GM13977 (cell line): ENCODE measurements at places on chromosomes 13 and 19.

DNA sequence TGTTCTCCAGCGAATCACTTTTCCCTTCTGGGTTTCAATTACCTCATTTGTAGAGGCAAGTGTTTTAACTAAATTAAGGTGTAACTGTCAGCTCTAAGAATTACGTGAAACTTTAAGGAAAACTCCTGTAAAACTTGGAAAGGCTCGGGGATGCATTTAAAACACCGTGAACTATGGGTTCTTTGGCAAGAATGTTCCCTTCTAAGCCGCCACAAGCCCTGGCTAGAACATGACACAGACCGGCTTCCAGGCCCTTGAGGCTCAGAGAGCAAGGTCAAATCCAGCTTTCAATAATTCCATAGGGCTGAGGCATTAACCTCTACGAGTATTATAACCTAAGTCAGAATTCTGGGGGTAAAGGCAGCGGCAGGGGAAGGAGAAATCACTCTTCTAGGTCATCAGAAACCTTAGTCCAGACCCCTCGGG is 685 bp downstream of the VWA8 start:
- DNase-seq = peak; percentile 17

DNA sequence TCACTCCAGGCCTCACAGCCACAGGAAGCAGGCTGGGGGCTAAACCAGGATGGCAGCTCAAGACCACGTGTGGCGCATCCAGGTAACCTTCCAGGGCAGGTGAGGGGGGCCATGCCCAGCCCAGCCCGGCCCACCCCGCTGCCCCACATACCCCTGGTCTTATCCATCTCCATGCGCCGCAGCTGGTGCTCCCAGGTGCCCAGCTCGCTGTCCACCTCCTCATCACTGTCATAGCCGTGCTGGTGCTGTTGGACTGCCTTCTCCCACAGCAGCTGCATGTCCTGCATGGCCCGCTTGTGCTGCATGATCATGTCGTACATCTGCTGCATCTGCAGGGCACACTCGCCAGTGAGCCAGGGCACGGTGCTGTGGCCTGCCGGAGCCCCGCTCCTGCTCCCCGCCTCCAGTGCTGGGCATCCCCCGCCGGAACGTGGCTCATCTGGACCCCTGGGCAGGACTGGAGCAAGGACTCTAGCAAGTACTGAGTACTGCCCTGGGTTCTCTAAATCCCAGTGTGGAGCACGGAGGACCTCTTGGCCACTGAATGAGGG is 6.0 kb upstream of the TM6SF2 start:
- no peak for DNase-seq

- no peak for DNase-seq
Observed at GRCh38 chr19:42247640-42248199, 5.3 kb upstream of the GSK3A start.

GRCh38 chr13:80547341-80547740 is 206.4 kb upstream of the SPRY2 start:
- DNase-seq = no peak

DNA sequence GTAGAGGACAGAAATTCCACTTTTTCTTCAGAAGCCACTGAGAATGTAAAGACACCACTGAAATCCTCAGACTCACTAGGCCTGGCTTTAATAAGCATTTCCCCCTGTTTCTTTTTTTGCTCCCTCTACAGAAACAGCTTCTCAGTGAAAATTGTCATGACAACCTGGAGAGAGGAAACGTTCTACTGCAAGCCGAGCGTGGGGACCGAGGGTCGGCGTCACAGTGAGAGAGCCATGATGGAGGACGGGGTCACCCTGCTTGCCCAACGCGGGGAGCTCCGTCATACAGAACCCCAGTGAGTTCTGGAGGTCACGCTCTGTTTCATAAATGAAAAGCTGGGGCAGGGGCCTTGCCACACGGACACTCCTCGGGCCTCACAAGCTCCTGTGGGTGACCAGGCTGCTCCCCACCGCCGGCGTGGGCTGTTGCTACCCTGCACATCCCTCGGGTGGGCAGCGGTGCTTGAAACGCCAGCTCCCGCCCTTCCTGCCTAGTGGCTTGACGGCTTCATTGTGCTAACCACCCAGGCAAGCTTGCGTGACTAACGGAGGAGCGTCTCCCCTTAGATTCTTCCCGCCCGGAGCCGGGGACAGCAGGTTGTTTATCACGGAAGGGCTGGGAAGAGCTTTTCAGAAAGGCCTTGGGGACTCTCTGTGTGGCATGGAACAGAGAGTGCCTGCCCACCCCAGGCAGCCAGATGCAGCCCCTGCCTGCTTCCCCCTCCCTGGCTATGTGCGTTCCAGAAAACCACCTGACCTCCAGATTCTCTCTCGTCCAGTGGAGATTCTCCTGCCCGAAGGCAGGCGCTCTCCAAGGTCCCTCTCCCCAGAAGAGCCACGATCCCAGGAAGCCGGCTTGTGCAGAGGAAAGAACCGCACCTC is 153.6 kb downstream of the KATNAL1 start:
- DNase-seq = no peak

GRCh38 chr13:41802684-41803444 is 158.0 kb downstream of the VWA8 start:
- no peak for DNase-seq

GRCh38 chr19:32421589-32422361 is 16.2 kb downstream of the DPY19L3 start:
- DNase-seq = no peak

- no peak for DNase-seq
Observed at GRCh38 chr13:60074397-60074796, 89.3 kb downstream of the DIAPH3 start.

- no peak for DNase-seq
Observed at GRCh38 chr13:94236132-94236531, 243.3 kb downstream of the DCT start.

GRCh38 chr19:5148794-5149190 is 179.9 kb downstream of the KDM4B start:
- no peak for DNase-seq

DNA sequence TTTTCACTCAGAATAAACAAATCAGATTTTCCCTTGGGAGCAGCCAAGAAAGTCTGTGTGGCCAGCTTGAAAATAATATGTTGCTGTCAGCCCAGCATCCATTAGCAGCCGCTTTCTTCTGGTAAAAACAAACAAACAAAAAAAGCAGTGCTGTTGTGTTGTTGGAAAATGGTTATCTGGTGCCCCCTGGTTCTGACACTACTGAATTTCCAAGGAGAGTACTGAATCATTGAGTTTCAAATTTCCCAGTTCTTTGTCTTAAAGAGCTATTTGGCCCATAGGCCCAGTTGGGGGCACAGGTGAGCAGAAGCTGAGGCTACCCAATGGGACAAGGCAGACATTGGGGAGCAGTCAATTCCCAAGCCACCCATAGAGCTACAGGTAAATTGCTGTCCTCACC is 995.9 kb downstream of the UQCRFS1 start:
- DNase-seq = no peak

DNA sequence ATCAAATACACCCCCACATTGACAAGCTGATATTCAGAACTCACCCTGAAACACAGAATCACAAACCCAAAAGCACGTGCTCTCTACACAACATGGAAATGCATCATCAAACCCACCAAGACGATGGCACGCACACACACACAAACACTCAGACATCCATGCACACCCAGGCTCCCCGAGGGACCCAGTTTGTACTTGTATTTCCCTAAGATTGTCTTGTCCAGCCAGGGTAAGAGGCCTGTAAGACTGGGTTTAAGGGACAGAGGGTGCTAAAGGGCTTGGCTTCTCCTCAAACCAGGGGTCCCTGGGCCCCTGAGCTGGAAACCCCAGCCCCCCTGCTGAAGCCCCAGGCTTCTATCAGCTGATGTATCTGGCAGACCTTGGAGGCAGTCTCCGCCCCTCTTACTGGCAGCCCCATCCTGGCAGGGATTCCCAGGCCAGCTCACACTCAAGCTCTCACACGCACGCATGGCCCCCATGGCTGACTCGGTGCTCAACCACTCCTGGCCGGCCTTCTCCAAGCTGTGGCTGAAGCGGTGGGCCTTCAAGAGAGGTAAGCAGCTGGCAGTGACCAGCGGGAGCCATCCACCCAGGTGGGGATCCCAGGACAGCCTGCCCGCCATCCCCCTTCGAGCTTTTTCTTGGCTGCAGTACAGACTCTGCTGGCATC is 6.5 kb downstream of the ARHGEF18 start:
- no peak for DNase-seq

GRCh38 chr19:36136964-36137686 is 2.7 kb upstream of the CAPNS1 start:
- no peak for DNase-seq

GRCh38 chr13:48571126-48571913 is 38.4 kb upstream of the RCBTB2 start:
- DNase-seq = no peak

- DNase-seq = no peak
Observed at GRCh38 chr13:100179276-100179675, 90.4 kb downstream of the PCCA start.
